Stimulated activated naive B cell treated with anti-CD40 and anti-IgM and Interleukin-4, amounts not matched to agents 10 μg/mL and 1 μg/mL and 100 μg/mL, for 72 hours (primary cell): ENCODE measurements at places on chromosomes 1 and 21.

DNA sequence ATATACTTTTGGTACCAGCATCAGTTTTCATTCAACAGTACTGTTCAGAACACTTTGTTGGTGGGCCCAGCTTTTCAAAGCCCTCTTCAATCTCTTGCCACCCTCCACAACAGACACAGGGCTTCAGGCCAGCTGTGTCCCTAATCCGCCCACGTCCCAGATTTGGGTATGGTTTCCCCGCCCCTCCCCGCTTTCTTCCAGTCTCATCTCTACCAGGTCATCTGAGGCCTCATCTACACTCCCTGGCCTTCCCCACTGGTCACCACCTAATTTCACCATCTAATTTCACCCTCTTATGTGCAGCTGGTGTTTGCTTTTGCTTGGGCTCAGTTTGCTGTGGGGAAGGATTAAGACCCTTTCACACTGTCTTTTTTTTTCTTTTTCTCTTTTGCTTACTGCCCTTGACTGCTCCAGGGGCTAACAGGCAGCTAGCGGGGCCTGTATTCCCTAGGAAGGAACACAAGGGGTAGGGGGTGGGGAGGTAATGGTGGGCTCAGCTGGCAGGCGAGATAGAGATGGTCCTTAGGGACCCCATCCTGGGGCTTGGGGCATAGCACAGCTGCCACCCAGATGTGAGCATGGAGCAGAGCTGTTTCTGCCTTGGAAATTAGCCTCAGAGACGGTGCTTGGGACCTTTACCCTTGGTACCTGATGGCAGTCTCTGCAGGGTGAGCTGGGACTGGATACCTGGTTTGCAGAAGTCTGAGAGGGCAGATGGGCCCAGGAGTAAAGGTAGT is 3.8 kb upstream of the EPB41 start:
- no peak for DNase-seq

GRCh38 chr1:166170075-166170474 is 3.3 kb upstream of the FAM78B start:
- DNase-seq: peak; percentile 18

DNA sequence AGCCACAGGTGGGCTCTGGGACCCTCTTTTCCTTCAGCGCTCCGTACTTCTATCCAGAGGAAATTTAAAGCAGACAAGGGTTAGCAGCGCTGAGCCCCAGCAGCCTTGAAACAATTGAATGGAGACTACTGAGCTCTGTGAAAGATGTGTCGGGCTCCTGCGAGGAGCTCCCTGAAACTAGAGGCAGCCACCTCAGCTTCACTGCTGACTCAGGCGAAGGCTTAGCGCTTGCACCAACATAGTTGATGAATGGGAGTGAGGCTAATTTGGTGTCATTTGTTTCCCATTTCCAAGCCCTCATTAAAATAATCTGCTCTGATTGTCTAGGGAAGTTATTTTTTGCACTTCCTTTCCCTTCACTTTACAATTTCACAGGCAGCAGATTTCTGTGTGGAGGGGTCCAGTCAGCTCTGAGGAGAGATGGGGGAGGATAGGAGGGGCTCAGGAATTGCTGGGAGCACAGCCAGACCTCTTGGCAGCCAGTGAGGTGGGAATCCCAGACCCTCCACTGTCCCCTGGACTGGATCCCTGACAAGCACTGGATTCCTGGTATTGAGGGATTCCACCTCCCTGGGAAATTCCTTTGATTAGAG is 398.9 kb upstream of the PLXNA2 start:
- no peak for DNase-seq

- DNase-seq: no peak
These were observed 292.5 kb downstream of the NCAM2 start for GRCh38 chr21:21290751-21291150.
